Fibroblast of the conjunctiva (primary cell): ENCODE measurements at places on chromosomes 5 and 9.

DNA sequence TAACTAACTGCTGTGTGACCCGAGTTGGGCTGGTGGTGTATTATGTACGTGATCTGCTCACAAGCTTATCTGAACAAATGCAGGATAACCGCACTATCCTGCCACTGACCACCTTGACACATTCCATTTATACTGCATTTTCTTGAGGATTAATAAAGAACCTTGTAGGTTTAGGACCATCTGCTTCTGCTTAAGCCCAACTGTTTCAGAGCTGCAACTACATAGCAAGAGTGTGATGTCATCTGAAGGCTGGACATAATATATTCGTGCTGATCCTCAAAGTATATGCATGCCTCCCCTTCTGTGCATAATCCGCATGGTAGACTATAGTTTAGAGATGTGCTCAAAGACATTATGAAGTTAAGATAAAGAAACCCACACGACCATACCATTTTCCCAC lies 435.9 kb downstream of the BNC2 start:
- DNase-seq = peak; percentile 72

DNA sequence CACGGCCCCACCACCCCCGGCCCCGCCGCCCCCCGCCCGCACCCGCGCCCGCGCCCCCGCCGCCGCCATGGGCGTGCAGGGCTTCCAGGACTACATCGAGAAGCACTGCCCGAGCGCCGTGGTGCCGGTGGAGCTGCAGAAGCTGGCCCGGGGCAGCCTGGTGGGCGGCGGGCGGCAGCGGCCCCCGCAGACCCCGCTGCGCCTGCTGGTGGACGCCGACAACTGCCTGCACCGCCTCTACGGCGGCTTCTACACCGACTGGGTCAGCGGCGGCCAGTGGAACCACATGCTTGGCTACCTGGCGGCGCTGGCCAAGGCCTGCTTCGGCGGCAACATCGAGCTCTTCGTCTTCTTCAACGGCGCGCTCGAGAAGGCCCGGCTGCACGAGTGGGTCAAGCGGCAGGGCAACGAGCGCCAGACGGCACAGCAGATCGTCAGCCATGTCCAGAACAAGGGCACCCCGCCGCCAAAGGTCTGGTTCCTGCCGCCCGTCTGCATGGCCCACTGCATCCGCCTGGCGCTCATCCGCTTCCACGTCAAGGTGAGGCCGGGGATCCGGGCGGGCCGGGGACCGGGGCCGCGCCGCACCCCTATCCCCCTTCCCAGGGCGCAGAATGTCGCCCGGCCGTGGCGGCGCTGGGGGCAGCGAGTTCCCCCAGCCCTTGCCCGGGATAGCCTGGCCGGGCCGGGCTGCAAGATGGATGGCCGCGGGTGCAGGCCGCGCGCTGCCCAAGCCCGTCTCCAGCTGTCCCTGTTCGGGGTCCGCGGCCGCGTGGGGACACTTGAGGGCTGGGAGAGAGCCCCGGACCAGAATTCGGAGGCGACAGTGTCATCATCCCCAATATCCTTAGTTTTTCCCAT lies 594 bp downstream of the FAM120A start:
- no peak for DNase-seq

DNA sequence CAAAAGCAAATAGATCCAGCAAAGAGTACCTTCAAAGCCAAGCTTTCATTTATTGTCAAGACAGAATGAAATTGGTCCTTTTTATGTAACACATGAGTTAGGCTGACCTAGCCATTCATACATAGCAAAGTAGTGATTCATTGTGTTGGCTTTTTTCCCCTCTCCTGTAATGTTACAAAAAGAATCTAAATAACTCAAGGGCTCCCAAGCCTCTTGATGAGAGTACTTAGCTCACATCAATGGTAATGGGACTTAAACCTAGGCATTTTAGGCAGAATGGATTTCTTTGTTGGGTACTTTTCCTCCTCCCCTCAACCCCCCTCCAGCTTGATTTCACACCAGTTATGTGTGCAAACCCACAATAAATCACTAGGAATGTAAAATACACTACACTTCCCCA lies 123.7 kb downstream of the EBF1 start:
- DNase-seq = peak; percentile 74

DNA sequence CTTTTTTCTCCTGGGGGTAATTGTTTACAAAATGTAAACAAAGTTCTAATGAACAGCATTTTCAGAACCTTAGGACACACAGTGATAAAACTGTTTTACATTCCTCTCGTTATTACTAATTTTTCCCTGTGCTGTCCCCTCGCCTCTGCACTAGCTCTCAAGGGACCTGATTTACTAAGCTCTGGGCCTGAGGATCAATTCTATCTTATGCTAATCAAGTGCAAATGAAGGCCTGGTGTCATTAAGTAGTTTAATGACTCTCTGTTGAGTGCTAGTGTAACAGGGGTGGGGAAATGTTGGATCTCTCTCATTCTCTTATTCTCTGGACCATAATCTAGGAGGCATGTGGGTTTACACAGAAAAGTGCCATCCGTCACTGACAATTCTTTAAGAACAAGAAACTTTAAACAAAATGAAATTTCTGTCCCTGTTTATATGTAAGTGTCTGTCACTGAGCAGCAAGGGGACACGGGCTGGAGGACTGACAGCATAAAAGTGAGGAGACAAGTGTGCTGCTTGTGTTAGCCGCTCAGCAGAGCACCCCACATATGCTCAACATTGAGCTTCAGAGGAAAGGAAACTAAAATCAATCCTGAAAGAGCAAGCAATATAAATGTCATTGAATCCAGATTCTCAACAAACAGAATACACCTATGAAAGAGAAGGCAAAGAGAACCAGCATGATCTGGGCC lies 115.4 kb downstream of the WDR41 start:
- no peak for DNase-seq

- no peak for DNase-seq
Measured at GRCh38 chr9:137390553-137391410, 32.2 kb downstream of the EXD3 start.

GRCh38 chr5:151150471-151151262 lies 6.9 kb downstream of the ANXA6 start:
- peak; percentile 63 for DNase-seq

- no peak for DNase-seq
Measured at GRCh38 chr9:6195714-6196360, 19.8 kb upstream of the IL33 start.

DNA sequence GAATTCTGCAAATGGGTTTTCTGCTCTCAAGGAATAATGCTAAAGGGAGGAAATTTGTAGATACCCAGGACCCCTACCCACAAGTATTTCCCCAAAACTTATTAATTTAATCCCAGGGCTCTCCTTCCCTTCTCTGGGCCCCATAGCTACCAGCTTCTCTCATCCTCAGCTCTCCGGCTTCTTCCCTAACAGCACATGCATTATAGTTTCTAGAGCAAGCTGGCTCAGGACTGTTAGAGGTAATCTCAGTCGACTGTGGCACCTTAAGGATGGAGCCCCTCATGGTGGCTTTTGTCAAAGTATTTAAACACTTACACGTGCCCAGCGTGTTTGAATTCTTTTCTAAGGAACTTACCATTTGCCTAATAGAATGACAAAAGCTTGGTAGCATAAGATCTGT lies 252.5 kb upstream of the GAS1 start:
- no peak for DNase-seq

GRCh38 chr9:134014946-134015345 lies 10.3 kb upstream of the BRD3OS start:
- DNase-seq = no peak

DNA sequence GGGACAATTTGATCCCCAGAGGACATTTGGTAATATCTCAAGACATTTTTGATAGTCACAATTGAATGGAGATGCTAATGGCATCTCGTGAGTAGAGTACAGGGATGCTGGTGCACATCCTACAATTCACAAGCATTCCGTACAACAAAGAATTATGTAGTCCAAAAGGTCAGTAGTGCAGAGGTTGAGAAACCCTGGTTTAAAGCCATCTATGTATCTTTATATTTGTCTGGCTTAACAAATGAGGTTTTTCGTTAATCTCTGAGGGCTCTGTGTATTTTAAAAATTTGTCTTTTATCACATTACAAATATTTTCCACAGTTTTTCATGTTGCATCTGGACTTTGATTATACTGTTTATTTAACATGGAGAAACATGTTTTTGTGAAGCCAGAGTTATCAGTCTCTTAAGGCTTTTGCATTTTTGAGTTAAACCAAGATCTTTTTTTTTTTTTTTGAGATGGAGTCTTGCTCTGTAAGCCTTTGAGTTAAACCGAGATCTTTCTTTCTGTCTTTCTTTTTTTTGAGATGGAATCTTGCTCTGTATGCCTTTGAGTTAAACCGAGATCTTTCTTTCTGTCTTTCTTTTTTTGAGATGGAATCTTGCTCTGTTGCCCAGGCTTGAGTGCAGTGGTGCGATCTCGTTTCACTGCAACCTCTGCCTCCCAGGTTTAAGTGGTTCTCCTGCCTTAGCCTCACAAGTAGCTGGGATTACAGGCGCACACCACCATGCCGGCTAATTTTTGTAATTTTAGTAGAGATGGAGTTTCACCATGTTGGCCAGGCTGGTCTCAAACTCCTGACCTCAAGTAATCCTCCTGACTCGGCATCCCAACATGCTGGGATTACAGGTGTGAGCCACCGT lies 2.8 kb downstream of the HSDL2 start:
- no peak for DNase-seq

- no peak for DNase-seq
Measured at GRCh38 chr5:32187675-32188074, 13.6 kb upstream of the GOLPH3 start.

GRCh38 chr9:124011460-124012301 lies at the start of gene LHX2:
Gene LHX2, plus strand, starts transcription at chr9:124011768. Its CDS starts 581 bp downstream, at chr9:124012349.
- peak; percentile 31 for DNase-seq

DNA sequence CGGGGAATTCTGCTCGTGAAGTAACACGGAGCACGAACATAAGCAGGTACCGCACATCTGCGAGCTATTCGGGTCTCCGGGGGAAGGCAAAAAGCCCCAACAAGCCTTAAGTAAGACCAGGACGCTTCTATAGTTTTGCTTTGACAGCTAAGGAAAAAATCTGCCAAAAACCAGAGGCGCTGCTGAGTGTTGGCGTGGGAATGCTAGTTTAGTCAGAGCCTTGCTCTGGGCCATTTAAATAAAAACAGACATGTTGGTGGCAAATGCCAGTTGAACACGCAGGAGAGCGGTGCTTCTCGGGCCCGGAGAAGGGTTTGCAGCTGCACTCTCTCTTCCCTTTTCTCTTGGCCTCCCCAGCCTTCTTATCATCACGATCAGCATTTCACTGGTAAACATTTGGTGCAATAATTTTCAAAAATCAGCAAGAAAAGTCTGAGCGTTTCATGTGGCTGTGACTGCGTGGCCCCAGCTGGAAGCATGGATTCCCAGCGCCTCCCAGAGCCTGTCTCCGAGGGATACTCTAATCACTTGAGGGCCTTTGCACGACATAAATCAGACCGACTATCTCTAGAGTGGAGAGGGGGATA lies 6.4 kb upstream of the NOTCH1 start:
- DNase-seq = peak; percentile 54

DNA sequence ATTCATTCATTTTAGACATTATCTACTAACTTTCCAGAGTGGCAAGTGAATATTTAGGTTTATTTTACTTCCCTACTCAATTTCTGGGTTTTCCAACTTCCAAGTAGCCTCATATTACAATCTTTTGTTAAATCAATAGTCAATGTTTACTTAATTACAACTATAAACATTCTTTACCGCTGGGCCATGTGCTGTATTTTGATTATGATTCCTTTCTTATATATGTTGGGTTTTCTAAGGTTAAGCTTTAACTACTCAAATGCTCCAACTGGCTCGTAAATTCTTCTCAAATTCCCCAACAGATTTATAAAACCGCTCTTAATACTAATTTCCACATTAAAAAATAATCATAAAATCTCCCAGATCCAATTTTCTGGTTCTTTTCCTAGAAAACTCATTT lies 110.1 kb upstream of the ABCA1 start:
- DNase-seq = no peak

GRCh38 chr5:119368238-119368630 lies 12.4 kb downstream of the TNFAIP8 start:
- DNase-seq = no peak

DNA sequence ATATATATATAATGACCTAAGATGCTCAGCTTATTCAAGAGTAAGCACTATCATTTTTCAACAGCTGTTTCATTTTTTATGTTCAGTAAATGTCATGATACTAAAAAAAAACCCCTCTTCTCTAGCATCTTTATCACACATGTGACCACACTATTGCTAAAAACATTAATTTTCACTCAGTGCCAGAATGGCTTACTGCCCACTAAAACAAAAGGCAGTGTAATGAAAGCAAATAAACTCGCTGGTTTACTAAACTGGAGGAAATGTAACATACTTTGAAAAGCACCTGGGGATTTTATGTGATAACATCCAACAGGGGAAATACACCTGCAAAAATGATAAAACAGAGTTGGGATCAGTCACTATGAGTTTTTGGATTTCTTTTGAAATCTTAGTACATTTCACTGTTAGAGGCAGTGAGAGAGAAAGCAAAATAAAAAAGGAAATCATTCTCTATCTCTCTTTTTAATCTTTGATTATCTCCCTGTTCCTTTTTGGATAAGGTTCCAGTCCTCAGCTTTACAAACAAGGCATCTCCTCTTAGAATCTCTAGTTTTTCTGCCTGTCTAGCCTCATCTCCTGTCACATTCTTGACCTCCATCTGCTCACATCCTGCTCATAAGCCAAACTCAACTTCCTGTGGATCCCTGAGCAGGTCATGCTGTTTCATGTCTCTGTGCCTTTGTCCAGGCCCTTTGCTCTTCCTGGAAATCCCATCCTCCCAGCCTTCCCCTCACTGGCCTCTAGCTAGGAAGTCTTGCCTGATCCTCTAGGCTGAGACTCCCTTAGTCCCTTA lies 338.0 kb downstream of the MAN2A1 start:
- DNase-seq = no peak

- DNase-seq = no peak
Measured at GRCh38 chr5:22593592-22593991, 259.6 kb downstream of the CDH12 start.

GRCh38 chr5:53900677-53901076 lies 340.2 kb downstream of the NDUFS4 start:
- DNase-seq = no peak

DNA sequence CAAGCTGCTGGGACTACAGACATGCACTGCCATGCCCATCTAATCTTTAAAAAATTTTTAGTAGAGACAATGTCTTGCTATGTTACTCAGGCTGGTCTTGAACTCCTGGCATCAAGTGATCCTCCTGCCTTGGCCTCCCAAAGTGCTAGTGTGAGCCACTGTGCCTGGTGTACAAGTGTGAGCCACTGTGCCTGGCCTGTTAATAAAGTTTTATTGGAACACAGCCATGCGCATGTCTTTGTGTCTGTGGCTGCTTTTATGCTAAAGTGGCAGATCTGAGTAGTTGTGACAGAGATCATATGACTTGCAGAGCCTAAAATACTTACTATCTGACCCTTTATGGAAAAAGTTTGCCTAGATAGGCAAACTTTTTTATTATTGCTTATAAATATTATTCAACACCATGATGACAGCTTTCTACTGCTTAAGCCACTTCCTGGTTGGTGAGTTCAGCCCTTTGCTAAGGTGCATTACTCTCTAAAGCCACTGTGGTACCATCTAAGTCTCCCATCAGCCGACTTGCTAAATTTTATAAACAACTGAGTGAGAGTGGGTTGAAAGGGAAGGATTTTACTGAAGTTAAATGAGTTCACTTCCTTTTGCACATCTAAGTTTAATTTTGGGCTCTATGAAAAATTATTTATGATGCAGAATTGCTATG lies 133.5 kb downstream of the RASGRF2 start:
- DNase-seq = no peak
